ENCODE measurements at places on chromosomes 5 and 9.

- DNase-seq, result no peak
These were observed 88.4 kb upstream of the WWC1 start for GRCh38 chr5:168202996-168203395.

- no peak for DNase-seq
These were observed 2.8 kb upstream of the WDR41 start for GRCh38 chr5:77494935-77495334.

DNA sequence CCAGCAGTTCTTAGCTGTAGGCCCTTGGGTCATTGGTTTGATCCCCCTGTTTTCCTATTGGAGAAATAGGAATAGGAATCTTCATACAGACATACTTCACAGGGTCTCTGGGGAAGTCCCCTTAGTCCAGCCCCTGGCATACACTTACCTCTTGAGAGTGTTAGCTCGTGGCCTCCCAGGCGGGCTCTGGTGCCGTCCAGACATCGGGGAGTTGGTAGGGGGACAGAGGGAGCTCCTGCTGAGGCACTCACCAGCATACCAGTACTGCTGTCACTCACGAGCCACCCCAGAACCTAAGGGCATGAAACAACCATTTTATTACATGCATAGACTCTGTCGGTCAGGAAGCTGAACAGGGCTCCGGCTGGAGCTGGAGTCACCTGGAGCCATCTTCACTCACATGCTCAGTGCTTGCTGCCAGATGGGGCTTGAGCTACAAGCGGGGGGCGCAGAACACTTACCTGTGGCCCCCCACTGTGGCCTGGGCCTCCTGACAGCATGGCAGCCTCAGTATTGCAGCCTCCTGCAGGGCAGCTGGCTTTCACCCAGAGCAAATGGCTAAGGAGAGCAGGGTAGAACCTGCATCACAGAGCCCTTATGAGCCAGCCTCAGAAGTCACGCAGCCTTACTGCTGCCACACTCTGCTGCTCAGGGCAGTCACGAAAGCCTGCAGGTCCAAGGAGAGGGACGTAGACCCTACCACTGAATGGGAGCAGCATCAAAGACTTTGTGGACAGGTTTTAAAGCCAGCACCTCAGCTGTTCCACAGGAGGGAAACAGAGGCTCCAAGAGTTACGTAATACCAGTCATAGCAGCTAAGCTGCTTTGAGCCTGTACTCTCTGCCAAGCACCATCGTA, 58.3 kb upstream of the ANGPTL2 start:
- DNase-seq, result no peak

- DNase-seq, result no peak
These were observed 80.1 kb downstream of the GABRA6 start for GRCh38 chr5:161765611-161766010.

- DNase-seq, result no peak
These were observed 284.2 kb downstream of the SMARCA2 start for GRCh38 chr9:2299156-2299842.

- DNase-seq, result no peak
These were observed 60.8 kb downstream of the PSMB7 start for GRCh38 chr9:124354346-124355038.

Measured in CD4-positive, alpha-beta T cell treated with Interleukin-6 at 100 ng/mL for 8 hours (primary cell).